Immature natural killer cell (primary cell): ENCODE measurements at places on chromosomes 5 and 9.

GRCh38 chr9:134968011-134968822, 50.5 kb upstream of the FCN1 start:
- no peak overlapping the region for H3K27ac ChIP-seq
- DNase-seq = no peak
- no peak overlapping the region for H3K4me3 ChIP-seq

DNA sequence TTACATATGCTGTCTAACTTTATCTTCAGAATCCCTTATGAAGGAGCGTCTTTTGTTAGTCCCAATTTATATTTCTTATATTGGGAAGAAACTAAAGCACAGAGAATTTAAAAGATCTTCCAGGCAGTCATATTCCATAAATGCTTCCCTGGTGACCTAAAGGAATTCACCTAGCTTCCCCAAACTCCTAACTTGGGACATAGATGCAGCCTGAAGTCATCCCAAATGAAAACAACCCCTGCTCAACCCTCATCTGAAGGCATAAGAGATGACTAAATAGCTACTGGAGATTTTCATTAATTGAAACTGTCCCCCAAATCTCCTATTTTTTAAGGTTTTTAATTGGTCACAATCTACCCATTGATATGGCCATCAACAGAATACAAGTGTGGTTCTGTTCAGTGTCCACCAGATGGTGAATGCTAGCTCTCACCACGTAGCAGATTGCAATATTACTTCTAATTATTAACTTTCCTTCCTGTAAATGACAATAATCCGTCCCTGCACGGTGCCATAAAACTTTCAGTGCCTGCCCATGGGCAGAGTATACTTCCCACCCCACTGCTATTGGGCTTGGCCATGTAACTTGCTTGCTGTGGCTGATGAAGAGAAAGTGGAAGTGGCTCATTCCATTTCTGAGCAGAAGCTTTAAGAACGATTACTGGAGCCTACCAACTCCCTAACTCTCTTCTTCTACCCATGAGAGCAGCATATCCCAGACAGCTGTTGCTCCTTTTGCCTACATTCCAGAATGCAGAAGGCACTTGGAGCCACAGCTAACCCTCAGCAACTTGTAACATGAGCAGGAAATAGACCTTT, 18.7 kb downstream of the PRUNE2 start:
- H3K4me1 ChIP-seq = no peaks in the 10 kb centered on the region
- peaks cover 2% of the 10 kb centered on the region for H3K27me3 ChIP-seq
- no peak for DNase-seq
- no peak overlapping the region for H3K4me3 ChIP-seq
- H3K36me3 ChIP-seq = no peaks in the 10 kb centered on the region

GRCh38 chr5:7686794-7687193, 164.1 kb downstream of the CFAP90 start:
- H3K4me1 ChIP-seq = no peaks in the 10 kb centered on the region
- H3K27ac ChIP-seq = no peak overlapping the region
- no peaks in the 10 kb centered on the region for H3K36me3 ChIP-seq
- H3K4me3 ChIP-seq = no peak overlapping the region

DNA sequence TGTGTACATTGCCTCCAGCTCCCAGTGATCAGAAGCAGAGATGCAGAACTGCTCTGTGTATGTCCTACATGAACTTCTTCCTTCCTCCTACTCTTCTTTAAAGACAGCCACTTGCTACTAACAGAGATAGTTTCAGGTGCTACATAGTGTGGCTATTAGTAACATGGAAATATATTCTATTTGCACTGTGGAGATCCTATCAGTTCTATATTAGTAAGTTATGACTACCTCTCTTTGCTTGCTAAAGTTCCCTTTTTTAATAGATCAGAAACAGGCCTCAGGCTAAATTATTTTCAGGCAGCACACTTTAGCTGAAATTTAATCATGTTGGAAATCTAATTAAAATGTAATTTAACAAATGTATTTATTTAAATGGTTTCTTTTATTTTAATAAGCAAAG, 64.4 kb upstream of the TNFSF8 start:
- H3K4me1 ChIP-seq = no peaks in the 10 kb centered on the region
- peaks cover 4% of the 10 kb centered on the region for H3K27me3 ChIP-seq
- no peak for DNase-seq
- no peak overlapping the region for H3K27ac ChIP-seq
- H3K4me3 ChIP-seq = no peak overlapping the region
- H3K36me3 ChIP-seq = no peaks in the 10 kb centered on the region

DNA sequence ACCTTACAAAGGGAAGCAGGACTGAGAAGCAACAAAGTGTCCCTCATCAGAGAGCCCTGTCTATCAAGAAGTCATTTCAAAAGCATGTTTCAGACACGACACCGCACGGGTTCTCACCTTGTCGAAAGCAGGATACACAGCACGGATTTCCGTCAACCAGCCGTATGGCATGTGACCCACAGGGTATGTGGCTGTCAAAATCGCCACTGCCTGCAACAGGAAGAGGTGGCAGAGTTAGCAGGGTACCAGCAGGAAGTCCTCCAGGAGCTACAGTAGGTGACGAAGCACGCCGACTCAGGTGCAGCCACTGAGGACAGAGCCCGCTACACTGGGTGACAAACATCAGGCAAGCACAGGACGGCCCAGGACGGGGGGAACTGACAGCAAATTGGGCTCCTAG, 81.2 kb downstream of the OTULIN start:
- peak; percentile 74 for DNase-seq
- H3K4me3 ChIP-seq = peak overlapping the region; percentile 43
- H3K4me1 ChIP-seq = peaks cover 23% of the 10 kb centered on the region
- H3K27ac ChIP-seq = peak overlapping the region; percentile 88
- peaks cover 25% of the 10 kb centered on the region for H3K36me3 ChIP-seq

- H3K27ac ChIP-seq = no peak overlapping the region
- no peak overlapping the region for H3K4me3 ChIP-seq
- no peak for DNase-seq
- no peaks in the 10 kb centered on the region for H3K36me3 ChIP-seq
- peaks cover 8% of the 10 kb centered on the region for H3K4me1 ChIP-seq
Observed at GRCh38 chr5:178123094-178123965, 7.5 kb upstream of the RMND5B start.

- peak; percentile 26 for DNase-seq
- H3K4me1 ChIP-seq = peaks cover 19% of the 10 kb centered on the region
- H3K27ac ChIP-seq = peak overlapping the region; percentile 88
Observed at GRCh38 chr9:83473488-83473971, 64.7 kb downstream of the FRMD3 start.

GRCh38 chr5:66477596-66477995, 118.6 kb upstream of the MAST4 start:
- H3K4me1 ChIP-seq = no peaks in the 10 kb centered on the region
- no peak for DNase-seq
- H3K4me3 ChIP-seq = no peak overlapping the region

- DNase-seq = no peak
- peaks cover 18% of the 10 kb centered on the region for H3K4me1 ChIP-seq
- H3K36me3 ChIP-seq = no peaks in the 10 kb centered on the region
- H3K27me3 ChIP-seq = peaks cover 4% of the 10 kb centered on the region
Observed at GRCh38 chr5:176513788-176514187, 23.4 kb downstream of the RNF44 start.

DNA sequence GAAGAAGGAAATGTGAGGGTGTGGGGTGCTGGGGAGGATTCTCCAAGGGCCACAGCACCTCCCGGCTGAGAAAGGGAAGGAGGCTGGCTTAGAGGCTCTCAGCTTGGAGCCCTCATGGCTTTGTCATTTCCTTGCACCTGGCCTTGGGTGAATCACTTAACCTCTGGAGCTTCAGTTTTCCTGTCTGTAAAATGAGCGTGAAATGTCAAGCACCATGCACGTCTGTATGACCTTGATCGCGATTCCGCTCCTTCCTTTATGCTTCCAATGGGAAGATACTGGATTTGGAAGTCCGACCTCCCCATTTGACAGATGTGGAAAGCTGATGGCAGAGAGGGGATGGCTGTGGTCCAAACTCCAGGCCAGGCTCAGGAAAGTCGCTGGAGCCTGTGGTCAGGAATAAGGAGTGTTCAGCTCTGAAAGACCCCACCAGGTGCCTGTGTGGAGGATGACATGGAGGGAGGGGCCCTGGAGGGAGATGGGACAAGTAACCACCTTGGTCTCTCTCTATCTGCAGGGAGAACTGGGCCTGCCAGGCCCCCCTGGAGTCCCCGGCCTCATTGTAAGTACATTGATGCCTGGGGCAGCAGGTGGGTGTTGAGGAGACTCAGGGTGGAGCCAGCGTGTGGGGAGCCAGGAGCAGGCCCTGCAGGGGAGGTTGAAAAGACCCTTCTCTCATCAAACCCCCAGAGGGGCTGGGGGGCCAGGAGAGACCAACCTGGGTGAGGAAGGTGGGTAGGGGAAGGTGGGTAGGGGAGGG, 66.5 kb downstream of the COL27A1 start:
- no peaks in the 10 kb centered on the region for H3K4me1 ChIP-seq
- H3K4me3 ChIP-seq = no peak overlapping the region
- H3K27me3 ChIP-seq = no peaks in the 10 kb centered on the region

DNA sequence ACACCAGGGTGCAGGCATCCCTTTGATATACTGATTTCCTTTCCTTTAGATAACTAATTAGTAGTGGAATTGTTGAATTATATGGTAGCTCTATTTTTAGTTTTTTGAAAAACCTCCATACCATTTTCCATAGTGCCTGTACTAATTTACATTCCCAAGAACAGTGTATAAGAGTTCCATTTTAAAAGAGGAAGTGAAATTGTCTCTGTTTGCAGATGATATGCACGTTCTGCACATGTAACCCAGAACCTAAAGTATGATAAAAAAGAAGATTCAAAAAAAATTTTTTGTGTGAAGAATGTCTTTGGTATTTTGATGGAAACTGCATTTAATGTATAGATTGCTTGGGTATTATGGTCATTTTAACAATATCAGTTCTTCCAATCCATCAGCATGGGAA, 424.0 kb upstream of the CCNH start:
- H3K27ac ChIP-seq = no peak overlapping the region
- no peaks in the 10 kb centered on the region for H3K27me3 ChIP-seq
- H3K36me3 ChIP-seq = no peaks in the 10 kb centered on the region
- no peaks in the 10 kb centered on the region for H3K4me1 ChIP-seq

DNA sequence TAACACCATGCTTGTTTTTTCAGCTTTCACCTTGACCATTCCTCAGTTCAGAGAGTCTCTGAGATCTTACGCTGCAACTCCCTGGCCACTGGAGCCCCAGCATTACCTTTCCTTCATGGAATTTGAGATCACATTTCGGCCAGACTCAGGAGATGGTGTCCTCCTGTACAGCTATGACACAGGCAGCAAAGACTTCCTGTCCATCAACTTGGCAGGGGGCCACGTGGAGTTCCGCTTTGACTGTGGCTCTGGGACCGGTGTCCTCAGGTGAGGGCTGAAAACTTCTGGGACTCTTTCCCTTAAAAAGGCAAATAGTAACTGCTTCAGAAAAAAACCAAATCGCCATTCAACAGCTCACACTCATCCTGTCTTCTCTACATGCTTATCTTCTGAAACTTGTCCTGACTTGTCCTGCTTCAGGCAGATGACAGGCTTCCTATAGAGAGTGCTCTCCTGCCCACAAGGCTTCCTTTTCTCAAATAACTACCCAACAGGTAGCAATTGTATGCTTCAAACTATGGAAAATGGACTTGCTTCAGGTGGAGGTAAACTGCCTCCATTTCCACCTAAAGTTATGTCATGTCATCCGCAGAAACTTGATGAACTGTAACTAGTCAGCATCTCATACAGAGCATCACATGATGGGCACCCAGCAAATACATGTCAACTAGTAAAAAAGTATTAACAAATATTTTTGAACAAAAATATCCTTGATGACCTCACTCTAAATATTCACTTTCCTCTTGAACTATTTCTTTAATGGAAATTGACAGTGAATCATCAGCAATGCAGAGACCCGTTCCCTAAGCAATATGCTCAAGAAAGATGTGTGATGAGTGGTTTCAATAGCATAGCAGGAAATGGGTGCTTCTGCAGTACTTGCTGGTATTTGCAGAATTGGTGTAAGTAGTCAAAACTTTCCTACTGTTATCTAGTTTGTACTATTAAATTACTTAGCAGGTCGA, 129.2 kb downstream of the LIFR start:
- no peak for DNase-seq
- no peak overlapping the region for H3K27ac ChIP-seq
- H3K36me3 ChIP-seq = no peaks in the 10 kb centered on the region
- no peaks in the 10 kb centered on the region for H3K4me1 ChIP-seq
- H3K4me3 ChIP-seq = no peak overlapping the region
- H3K27me3 ChIP-seq = peaks cover 8% of the 10 kb centered on the region

- no peak overlapping the region for H3K4me3 ChIP-seq
- no peaks in the 10 kb centered on the region for H3K4me1 ChIP-seq
- DNase-seq = no peak
- no peak overlapping the region for H3K27ac ChIP-seq
- peaks cover 4% of the 10 kb centered on the region for H3K36me3 ChIP-seq
- peaks cover 7% of the 10 kb centered on the region for H3K27me3 ChIP-seq
Observed at GRCh38 chr9:77710316-77710715, 62.2 kb upstream of the GNA14 start.

- H3K27me3 ChIP-seq = no peaks in the 10 kb centered on the region
- H3K27ac ChIP-seq = no peak overlapping the region
- no peak for DNase-seq
- no peak overlapping the region for H3K4me3 ChIP-seq
Observed at GRCh38 chr9:32703635-32704034, 68.2 kb upstream of the TAF1L start.

- H3K4me3 ChIP-seq = no peak overlapping the region
- peaks cover 11% of the 10 kb centered on the region for H3K27me3 ChIP-seq
- DNase-seq = no peak
- H3K27ac ChIP-seq = no peak overlapping the region
Observed at GRCh38 chr5:31798168-31798567, 159.2 kb downstream of the PDZD2 start.

- no peak overlapping the region for H3K27ac ChIP-seq
- H3K27me3 ChIP-seq = peaks cover 7% of the 10 kb centered on the region
- no peak overlapping the region for H3K4me3 ChIP-seq
- no peaks in the 10 kb centered on the region for H3K4me1 ChIP-seq
Observed at GRCh38 chr5:131965826-131966415, 20.5 kb upstream of the MEIKIN start.

DNA sequence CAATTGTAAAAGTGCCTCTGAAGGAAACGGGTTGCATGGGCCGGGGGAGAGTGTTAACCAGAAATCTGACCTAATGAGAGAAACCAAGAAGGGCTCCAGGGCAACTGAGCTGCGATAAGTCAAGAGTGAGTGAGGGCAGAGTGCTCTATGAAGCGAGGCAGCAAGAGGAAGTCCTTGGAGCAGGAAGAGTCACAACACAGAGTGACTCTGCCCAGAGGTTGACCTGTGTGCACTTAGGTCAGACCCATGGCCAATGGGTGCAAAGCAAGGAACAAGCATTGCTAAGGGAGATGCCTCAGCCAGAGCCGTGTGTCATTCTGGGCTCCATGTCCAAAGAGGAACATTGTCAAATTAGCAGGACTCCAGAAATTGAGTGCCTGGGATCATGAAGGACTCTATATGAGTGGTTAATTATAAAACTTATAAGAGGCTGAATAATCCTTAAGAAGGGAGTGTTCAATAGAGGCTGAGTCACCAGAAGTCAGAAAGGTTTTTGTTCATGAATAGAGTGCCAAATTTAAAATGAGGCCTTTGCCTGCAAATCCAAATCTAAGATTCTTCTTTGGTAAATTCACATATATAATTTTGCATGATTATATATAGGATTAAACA, 438.5 kb downstream of the MED10 start:
- no peak overlapping the region for H3K4me3 ChIP-seq
- H3K27ac ChIP-seq = no peak overlapping the region
- no peaks in the 10 kb centered on the region for H3K4me1 ChIP-seq
- peaks cover 2% of the 10 kb centered on the region for H3K27me3 ChIP-seq

GRCh38 chr5:114789773-114790402, 379.8 kb downstream of the TRIM36 start:
- H3K27ac ChIP-seq = no peak overlapping the region
- H3K4me3 ChIP-seq = no peak overlapping the region
- DNase-seq = no peak
- H3K4me1 ChIP-seq = no peaks in the 10 kb centered on the region
- no peaks in the 10 kb centered on the region for H3K27me3 ChIP-seq
- no peaks in the 10 kb centered on the region for H3K36me3 ChIP-seq
